NCI-H1436 (cell line): ENCODE measurements at places on chromosomes 1 and 21.

- DNase-seq, result no peak
These were observed 14.4 kb downstream of the MTF2 start for GRCh38 chr1:93093332-93094006.

GRCh38 chr1:206143537-206144172 is 26.5 kb upstream of the AVPR1B start:
- peak; percentile 50 for DNase-seq

- DNase-seq, result no peak
These were observed 25.7 kb downstream of the PMVK start for GRCh38 chr1:154910851-154911250.

DNA sequence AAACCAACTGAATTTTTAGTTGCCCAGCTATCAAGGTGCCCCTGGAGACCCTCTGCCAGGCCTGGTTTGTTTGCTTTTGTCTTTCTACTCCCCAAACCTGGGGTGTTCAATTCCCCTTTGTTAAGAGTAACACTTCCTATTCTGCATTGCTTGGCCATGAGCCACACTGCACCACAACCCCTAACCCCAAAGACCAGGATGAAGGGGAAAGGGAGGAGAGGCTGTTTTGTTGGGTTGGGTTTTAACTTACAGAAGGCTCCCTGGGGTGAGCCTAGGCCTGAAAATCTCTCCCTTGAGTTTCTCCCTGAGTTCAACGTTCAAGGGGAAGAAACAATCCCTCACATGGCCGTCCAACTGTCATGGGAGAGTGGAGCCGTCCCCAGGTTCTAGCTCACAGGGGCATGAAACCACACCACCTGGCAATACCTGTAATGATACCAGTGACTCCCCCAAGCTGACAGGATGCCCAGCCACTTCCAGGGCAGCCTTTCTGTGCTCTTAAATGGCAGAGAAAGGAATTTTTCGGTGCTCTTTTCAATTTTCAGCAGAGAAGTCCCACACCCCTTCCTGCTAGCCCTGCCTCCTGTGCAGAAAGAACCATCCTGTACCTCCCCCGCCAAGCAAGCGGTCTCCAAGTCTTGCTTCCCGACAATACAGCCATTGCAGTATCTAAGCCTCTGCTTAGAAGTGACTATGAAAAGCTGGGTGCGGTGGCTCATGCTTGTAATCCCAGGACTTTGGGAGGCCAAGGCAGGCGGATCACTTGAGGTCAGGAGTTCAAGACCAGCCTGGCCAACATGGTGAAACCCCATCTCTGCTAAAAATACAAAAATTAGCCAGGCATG is 14.9 kb downstream of the SLC45A3 start:
- no peak for DNase-seq

DNA sequence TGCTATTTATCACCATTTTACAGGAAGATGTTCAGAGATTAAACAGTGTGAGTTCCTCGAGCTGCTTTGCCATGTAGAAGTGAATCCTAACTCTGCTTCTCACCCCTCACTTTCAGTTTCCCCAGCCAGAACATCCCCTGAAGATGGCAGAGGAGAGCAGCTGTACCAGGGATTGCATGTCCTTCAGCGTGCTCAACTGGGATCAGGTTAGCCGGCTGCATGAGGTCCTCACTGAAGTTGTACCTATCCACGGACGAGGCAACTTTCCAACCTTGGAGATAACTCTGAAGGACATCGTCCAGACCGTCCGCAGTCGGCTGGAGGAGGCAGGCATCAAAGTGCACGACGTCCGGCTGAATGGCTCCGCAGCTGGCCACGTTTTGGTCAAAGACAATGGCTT is 16.9 kb downstream of the TENT5C start:
- DNase-seq, result no peak

- DNase-seq, result no peak
These were observed 9.4 kb upstream of the FAM76A start for GRCh38 chr1:27716262-27716895.

DNA sequence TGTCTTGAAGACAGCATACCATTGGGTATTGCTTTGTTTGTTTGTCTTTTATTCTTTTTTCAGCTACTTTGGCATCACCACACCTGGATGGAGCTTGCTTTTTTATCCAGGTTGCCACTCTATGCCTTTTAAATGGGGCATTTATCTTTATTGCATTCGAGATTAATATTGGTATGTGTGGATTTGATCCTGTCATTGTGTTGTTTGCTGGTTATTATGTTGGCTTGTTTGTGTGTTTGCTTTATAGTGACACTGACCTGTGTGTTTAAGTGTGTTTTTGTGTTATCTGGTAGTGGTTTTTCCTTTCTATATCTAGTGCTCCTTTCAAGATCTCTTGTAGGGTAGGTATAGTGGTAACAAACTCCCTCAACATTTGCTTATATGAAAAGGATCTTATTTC is 24.9 kb upstream of the KCNH1 start:
- no peak for DNase-seq

GRCh38 chr1:95257758-95258157 is 23.7 kb downstream of the RWDD3 start:
- no peak for DNase-seq

- no peak for DNase-seq
These were observed 11.3 kb downstream of the AUNIP start for GRCh38 chr1:25847929-25848328.

DNA sequence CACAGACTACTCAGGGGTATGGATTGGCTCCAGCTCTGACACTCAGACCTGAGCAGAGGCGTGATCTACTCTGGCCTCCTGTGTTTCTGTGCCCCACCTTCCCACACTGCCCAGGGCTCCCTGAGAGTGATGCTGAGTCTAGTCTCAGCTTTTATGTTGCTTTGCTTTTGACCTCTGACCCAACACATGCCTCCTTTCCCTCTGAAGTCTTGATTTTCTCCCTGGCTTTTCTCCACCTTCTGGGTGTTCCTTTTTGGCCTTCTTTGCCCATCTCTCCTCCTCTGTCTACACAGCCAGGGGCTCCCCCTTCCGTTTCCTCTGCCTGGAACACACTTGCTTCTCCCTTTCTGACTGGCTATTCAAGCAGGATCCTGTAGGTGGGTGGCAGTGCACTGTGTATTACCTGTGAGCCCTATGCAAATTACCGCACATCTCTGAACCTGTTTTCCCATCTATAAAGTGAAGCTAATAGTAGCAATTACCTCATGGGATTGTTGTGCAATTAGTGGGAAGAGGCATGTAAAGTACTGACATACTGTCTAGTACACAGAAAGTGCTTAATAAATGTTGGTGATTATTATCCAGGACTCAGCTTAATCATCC is 13.7 kb upstream of the MEX3A start:
- DNase-seq, result no peak

DNA sequence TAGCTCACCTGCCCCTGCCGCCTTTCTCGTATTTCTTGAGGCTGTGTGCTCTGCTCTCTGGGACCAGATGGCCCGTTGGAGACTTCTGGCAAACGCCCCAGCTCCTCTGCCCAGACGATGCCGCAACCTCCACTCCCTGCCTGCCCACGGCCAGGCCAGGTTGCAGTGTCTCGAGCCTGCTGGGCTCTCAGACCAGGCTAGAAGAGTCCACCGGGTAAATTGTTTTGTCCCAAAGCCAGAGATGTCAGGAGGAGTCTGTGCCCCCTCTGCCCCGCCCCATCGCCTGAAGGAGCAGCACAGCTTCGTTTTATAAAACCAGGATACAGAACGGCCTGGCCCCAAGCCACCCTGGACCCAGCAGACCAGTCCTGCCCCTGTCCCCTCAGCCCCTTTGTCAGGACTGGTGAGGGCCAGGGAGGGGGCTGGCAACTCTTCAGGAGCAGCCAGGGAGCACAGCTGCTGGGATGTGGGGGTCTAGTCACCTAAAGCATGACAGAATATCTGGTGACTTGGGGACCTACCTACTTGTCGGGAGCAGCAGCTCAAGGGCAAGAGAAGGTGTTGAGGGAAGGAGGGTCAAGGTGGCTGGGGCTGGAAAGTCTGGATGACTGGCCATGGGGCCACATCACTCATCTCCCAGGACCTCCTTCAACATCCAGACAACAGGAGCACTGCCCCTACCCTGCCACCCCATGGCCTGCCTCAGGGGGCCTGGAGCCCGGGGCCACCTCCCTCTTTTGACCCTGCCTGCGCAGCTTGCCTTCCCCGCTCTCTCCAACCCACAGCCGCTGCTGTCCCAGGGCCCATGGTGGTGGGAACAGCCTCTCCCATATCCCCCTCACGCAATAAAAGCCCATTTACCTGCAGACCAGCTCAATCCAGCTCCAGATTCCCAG is 33.9 kb upstream of the LBR start:
- no peak for DNase-seq

- no peak for DNase-seq
These were observed 482.1 kb upstream of the RGS18 start for GRCh38 chr1:191675856-191676783.

DNA sequence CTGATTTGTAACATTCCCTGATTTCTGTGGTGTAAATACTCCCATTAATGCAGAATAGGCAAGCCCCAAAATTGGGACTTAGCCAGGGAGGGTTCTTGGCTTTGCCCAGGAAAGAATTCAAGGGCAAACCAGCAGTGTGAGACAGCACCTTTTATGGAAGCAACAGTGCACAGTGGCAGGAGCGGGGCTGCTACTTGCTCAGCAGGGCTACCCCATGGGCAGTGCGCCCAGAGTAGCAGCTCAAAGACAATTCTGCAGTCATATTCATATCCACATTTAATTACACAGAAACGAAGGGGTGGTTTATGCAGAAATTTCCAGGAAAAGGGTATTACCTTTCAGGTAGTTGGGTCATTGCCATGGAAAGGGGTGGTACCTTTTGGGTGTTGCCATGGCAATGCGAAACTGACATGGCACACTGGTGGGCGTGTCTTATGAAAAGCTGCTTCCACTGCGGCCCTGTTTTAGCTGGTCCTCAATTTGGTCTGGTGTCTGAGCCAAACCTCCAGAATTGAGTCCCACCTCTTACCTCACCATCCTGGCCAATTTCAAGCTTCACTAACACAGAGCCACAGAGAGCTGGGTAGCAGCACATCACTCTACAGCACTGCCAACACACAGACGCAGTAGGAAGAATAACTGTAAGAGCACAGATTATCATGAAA is 35.9 kb downstream of the FHAD1 start:
- DNase-seq, result no peak

DNA sequence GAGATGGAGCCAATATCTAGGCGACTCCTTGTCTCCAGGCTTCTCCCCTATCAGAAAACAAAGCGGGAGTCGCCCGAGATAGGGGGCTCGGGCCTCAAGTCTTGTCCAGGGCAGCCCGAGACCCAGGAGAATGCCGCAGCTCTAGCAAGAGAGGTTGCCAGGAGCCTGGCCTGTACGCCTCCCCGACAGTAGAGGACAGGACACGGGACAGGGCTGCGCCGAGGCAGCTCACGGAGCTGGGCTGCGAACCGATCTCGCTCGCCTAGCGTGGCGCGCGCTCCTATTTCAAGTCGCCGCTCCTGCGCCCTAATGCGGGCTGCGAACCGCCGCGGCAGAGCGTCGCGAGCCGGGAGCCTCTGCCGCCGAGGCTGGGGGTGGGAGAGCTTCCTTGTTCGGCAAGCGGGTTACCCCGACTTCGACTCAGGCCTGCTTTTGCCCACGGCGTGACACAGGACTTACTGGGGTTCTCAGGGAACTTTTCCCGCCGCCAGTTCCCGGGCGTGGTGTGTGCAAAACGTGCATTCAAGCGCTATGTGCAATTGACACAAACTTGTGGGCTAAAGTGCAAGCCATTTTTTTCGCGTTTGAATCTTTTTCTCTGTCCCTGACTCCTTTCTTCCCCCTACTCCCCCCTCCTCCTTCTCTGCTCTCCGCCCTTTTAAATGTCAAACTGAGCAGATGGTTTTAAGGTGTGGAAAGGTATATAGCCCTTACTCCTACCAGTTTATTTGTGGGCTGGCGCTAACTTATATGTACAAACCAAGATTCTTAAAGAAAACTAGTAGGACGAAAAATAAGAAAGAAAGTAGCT is 2.4 kb upstream of the PROX1 start:
- no peak for DNase-seq

DNA sequence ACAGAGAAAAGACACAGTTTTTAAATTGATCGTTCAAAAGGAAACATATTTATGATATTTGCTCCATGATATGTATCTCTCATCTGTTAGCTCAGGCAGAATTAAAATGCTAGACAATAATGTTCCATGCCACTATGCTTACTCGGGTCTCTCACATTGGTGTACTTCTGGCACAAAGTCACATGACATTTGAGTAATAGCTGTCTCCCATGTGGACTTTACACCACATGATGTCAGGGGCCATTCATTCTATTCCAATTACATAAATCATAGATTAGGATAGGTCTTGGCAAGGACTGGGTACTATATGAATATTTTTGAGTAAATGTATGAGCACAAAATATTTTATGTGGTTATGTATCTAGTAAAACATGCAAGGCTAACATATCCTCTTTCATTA is 648.4 kb downstream of the PLA2G4A start:
- DNase-seq, result no peak

DNA sequence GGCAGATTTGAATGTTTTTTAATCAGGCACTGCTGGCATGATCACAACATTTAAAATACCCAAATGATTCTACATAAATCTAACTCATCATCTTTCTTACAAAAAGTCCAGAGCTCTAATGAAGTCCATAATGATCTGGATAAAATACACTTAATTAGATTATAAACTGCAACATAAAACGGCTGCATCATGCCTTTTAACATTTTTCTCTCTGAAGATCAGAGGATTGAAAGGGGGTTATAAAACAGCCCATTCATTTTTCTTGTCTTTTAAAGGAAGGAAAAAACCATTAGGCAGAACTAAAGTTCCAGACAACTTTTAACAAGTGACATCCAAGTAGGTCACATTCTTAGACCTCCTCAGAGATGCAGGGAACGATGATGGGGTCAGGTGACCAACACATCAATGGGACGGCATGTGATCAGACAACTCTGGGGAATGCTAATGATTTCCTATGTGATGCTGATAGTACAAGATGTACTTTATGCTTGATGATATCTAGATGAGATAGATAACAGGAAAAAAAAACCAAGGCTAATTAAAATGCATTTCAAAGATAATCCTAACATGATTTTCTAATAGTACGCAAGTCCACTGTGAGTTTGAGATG is 455.1 kb downstream of the SMYD3 start:
- no peak for DNase-seq

GRCh38 chr1:58885998-58886397 is 102.2 kb upstream of the JUN start:
- DNase-seq, result no peak

DNA sequence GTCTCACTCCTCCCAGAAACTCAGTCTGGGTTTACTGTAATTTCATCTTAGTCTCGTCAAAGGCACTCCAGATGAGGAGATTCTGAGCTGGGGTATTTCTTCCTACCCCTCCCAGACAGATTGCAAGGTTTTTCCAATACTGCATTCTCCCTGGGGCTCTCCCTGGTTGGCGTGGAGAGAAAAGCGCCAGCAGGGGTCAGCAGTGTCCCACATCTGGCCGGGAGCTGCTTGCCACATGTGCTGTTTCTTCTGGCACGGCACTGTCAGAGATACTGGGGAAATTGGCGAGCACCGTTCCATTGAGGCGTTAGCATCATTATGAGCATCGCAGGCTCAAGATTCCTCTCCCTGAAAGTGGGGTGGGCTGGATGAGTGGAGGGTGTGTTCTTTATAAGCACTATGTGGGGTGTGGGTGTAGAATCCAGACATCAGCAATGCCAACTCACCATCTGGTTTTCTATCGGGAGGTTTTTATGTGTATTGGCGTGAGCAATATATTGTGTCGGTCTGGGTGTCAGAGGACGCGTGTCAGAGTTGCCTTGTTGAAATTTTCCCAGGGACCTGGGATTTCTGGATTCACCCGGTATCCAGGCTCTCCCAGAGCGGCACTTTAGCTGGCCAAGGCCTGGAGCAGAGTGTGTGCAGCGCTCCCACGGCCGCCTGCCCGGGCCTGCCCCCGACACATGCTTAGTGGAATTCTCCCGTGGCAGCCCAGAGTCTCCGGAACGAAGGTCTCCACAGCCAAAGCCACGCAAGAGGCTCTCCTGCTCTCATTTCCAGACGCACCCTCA is 8.0 kb upstream of the NAV1 start:
- DNase-seq, result peak; percentile 76
